ENCODE measurements at places on chromosomes 13 and 19. TPM values are rescaled to one million over a fixed set of nuclear protein-coding genes. Genes with fewer than 3 reads are reported as not detected.

GRCh38 chr13:38674208-38674607 is 12.7 kb upstream of the FREM2 start:
- no peak for DNase-seq

DNA sequence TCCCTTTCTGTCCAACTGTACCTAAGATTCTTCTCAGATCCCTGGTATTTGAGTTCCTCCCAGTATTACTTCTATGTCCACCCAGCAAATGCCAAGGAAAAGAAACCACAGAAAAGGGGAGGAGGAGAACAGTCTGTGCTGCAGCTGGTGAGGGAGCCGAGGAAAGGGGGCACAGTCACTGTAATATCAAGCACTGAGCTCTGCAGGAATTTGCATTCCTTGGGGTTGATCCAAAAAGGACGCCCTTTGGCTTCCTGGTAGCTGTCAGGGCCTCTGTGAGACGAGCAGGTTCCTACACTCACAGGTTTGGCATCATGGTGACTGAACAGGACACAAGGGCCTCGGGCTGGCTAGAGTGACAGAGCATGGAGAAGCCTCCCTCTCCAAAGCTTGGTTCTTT is 273.4 kb downstream of the NHLRC3 start:
- DNase-seq = no peak

The NALCN gene
- total RNA-seq = 0.07 TPM

- peak; percentile 53 for DNase-seq
Measured at GRCh38 chr19:41877916-41878905, 1.1 kb downstream of the CD79A start.

GRCh38 chr13:20708216-20708615 is 4.7 kb downstream of the IL17D start:
- no peak for DNase-seq

GRCh38 chr19:8239528-8240273 is 30.5 kb downstream of the CERS4 start:
- peak; percentile 13 for DNase-seq

The ZSCAN4 gene
- not detected for total RNA-seq

The ZNF723 gene
- not detected for total RNA-seq

The GARIN5A gene
- 4.5 TPM for total RNA-seq

DNA sequence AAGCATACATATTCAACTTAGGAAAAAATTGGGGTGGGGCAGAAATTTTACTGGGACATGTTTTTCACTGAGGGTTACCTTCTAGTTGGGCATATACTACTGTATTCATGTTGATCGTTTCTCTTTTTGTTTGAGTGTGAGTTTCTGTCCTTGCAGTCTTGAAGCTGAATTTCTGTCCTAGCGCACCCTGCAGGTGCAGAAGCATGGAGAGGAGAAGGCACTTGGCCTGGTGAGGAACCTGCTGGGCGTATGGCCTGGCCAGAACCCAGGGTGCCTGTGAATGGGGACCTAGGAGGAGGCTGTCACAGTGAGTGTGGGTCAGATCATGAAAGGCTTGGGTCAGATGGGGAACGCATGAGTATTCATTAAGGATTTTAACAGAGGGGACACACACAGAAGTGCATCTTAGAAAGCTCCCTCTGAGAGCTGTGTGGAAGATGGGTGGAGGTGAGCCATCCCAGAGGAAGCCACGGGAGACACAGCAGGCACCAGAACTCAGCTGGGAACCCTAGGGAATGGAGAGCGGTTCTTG is 36.8 kb downstream of the SERP2 start:
- no peak for DNase-seq

- peak; percentile 98 for DNase-seq
Measured at GRCh38 chr19:18233224-18233825, 7.1 kb upstream of the PDE4C start.

The ACP7 gene
- total RNA-seq = 0.14 TPM

DNA sequence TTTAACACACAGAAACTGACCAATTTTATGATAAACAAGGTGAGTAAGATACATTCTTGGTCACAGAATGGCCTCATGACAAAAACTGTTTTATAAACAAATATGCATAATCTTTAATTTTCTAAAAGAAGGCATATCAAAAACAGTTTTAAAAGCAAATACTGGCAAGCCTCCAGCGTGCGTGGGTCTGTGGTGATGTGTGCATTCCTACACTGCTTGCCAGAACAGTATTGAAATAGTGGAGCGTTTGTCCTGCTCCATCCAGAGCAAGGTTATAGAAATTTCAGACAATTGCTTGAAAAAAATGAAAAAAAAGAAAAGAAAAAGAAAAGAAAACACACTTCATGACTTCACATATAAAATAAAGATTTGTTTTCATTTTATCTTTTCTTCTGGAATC is 140.9 kb downstream of the MZT1 start:
- no peak for DNase-seq

GRCh38 chr13:20291037-20291436 is 58.9 kb upstream of the GJB6 start:
- no peak for DNase-seq

The SIAH3 gene
- 0.07 TPM for total RNA-seq

GRCh38 chr19:12139269-12139668 is 881 bp downstream of the ZNF20 start:
- DNase-seq = no peak

DNA sequence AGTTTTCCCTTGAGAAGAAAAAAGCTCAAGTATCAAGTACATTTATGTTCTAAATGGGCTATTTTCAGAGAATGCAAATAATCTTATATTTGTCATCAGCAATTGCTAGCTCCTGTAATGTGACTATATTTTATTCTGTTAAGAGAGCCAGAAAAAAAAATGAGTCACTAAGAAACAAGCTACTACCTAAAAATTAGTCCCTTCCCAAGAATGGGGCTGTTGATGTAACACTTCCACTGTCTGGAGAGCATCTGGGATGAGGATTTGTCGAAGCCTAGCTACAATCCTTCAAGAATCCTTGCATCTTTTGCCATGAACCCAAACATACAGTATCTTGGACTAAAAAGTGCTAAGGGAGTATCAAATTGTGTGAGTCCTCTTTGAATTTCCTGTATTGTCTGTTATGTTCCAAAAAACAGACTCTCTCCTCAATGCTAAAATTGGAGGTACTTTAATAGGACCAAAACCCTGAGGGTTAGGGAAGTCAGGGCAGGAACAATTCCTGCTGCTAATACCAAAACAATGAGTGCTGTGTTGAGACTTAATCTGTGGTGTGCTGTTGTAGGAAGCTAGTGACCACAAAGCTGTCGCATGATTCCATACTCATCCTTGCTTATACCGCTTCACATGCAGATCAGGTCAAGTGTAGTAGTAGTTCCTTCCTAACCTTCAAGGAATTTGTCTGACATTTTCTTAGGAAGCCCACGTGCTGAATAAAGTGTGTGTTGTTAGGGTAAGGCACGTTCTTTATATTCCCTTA is 4.9 kb upstream of the ZC3H13 start:
- DNase-seq = no peak

- peak; percentile 95 for DNase-seq
Measured at GRCh38 chr19:12868540-12869112, 12.6 kb downstream of the DNASE2 start.

DNA sequence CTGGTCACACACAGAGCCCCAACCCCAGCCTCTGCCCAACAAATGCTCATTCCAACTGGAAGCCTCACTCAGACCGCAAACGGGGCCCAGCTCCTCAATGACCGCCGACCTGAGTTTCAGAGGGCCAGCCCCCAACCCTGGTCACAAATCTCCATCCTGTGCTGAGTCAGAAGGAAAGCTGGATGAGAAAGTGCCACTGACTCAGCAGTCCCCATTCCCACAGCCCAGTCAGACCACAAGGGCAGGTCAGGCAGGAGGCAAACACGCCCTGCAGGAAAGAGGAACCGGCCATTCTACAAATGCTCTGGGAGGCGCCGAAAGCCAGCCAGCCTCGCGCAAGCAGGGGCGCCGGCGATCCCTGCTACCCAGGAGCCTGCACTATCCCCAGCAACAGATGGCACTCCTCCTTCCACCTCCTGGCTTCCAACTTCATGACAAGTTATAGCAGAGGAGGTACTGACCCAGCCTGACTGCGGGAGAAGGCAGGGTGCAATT is 14.1 kb upstream of the PRKD2 start:
- no peak for DNase-seq

DNA sequence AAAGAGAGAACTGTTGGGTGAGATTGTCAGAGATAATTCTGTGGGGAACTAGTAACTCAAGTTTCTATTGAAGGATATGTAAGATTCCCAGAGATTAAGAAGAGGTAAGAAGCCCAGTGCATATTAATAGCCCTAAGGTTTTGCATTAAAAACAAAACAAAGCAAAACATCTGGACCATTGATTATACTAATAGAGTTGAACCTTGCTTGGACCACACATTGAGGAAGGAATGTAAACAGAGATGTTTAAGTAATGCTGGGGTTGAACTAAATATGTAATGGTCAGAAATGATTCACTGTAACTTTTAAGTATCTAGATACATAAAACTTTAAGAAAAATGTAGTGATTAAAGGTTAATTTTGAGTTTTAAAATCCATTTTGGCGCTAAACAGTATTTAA is 1770.0 kb downstream of the PCDH9 start:
- DNase-seq = no peak

- no peak for DNase-seq
Measured at GRCh38 chr13:109494925-109495369, 291.4 kb downstream of the IRS2 start.

GRCh38 chr19:56367829-56368711 is 25.3 kb downstream of the ZNF582 start:
- DNase-seq = peak; percentile 84

GRCh38 chr19:55467236-55468053 is 2.9 kb upstream of the C19orf85 start:
- DNase-seq = peak; percentile 96

GRCh38 chr13:114027046-114027715 is 53.3 kb upstream of the C13orf46 start:
- no peak for DNase-seq

DNA sequence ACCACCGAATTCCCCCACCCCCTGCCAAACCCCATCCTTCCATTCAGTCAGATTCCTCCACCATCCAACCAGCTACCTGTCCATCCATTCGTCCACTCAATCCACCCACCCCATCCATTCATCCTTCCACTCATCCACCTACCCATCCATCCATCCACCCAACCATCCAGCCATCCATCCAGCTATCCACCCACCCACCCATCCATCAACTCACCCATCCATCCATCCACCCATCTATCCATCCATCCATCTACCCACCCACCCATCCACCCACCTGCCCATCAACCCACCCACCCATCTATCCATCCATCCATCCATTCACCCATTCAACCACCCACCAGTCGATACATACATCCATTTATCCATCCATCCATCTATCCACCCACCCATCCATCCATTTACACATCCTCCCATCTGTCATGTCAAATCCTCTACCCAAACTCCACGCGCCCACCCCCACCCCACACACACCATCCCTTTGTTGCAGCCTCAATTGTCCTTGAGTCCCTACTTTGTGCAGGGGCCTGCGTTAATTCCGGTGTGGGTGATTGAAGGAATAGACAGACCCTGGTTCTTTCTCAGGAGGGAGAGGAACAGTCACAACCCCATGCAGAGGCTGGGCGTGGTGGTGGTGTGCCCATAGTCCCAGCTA is 5.3 kb upstream of the SLC5A5 start:
- no peak for DNase-seq

- peak; percentile 8 for DNase-seq
Measured at GRCh38 chr13:94188201-94188854, 291.2 kb downstream of the DCT start.

- no peak for DNase-seq
Measured at GRCh38 chr19:13707915-13708314, 56.4 kb upstream of the MRI1 start.

The HOMER3 gene
- 35.7 TPM for total RNA-seq

GRCh38 chr13:48890391-48890790 is 85.3 kb upstream of the FNDC3A start:
- DNase-seq = no peak

DNA sequence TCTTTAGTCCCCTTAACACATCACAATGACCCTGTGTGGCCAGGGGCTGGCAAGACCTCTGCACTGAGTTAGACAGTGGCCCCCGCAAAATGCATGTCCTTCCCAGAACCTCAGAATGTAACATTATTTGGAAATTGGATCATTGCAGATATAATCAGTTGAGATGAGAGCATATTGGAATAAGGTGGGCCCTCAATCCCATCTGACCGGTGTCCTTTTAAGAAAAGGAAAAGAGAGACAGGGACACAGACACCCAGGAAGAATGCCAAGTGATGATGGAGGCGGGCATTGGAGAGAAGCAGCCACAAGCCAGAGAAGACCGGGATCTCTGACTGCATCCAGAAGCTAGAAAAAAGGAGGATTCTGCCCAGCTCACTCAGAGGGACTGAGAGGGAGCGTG is 1.8 kb downstream of the FAM187B start:
- DNase-seq = no peak

The PTH2 gene
- total RNA-seq = not detected

GRCh38 chr13:30440910-30441703 is 18.8 kb downstream of the UBE2L5 start:
- DNase-seq = no peak

DNA sequence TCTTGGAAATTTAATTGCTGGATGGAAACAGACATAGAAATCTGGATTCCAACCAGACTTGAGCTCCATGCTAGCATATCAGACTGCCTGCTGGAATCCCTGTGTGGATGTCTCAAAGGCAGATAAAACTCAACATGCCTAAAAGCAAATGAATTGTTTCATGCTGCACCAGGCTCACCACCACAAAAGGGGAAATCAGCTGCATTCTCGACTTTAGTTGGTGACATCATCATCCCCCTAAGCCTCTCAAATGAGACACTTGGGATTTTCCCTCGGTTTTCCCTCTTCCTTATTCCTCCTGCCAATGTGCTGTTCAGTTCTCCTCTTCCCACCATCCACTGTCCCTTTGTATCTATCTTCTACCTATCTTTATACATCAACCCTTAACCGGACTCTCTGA is 134.3 kb downstream of the ZDHHC20 start:
- DNase-seq = no peak

The SYNE4 gene
- total RNA-seq = 14.4 TPM

DNA sequence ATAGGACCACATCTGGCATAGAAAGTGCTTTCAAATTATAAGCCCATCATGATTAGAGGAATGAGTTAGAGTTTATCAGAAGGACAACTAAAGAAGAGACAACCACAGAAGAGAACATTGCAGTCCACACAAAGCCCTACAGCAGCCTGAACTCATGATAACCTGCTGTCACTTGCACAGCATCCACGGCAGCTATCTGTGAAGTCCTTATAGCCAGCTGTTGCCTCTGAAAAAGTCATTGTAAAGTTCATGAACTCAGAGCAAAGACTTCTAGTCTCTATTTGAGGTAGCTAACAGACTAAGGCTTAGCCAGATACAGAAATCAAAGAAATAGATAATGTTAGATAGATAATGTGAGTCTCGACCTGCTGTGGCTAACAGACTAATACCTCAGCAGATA is 450.0 kb downstream of the KLF5 start:
- DNase-seq = no peak

GRCh38 chr19:9981406-9982260 is 28.7 kb downstream of the COL5A3 start:
- no peak for DNase-seq

GRCh38 chr19:40444825-40445312 is 734 bp upstream of the SERTAD3 start:
- no peak for DNase-seq

Measured in H7 (cell line).